ENCODE measurements at places on chromosomes 16 and 17.

DNA sequence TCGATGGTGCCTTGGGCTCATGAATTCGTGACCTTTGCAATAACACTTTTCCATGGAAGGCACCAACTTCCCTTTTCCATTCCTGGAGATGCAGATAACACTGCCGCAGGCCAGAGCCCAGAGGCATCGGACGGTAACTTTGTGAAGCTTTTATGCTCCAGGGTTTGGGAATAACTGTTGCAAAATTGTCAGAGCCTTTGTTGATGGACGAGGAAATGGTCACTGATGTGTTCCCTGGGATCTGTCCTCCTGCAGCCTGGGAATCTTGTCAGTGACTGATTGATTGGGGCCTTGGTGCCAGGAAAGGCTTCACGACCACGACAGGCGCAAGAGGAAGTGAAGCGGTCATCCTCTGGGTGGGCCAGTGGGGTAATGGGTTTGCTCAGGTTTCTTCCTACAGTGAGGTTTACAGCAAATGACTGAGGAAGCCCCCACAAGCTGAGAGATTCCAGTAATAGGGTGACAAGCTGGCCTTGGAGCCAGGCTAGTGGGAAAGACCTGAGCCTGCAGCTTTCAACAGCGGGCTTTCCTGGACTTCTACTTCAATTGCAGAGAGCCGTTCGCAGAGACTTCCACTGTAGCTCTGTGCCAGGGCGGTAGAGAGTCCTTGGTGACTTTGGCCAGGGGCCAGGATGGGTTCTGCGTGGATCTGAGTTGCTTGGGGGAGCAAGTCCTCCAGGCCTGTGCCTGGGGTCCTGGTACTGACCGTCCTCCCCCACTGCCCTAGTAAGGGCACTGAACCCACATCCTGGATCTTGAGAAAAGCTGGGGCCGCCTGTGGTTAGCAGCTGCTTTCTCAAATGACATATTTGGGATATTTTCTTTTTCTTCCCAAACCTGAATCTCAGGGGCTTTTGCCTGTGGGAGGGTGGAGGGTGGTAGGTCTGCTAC, 37.6 kb downstream of the PGS1 start:
- no peak for DNase-seq

- DNase-seq, result no peak
Observed at GRCh38 chr16:64629622-64630021, 492.2 kb downstream of the CDH11 start.

GRCh38 chr16:49575346-49576172, 202.0 kb downstream of the C16orf78 start:
- DNase-seq, result no peak

DNA sequence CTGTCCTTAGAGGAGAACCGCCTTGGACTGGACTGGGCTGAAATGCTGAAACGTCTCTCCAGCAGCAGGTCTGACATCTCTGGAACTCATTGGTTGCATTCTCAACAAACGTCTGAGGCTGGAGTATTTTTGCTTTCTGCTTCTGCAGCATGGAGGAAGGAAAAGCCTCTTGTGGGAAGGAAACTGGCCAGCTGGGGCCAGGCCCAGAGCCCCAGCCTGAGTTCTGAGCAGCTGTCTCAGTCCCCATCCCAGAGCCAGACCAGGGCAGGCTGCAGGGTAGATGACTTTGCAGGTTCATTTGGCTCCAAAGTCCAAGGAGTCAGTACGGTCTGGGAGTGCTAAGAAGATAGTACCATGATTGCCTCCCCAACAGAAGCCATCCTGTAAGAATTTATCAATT, 18.3 kb downstream of the TEKT3 start:
- no peak for DNase-seq

DNA sequence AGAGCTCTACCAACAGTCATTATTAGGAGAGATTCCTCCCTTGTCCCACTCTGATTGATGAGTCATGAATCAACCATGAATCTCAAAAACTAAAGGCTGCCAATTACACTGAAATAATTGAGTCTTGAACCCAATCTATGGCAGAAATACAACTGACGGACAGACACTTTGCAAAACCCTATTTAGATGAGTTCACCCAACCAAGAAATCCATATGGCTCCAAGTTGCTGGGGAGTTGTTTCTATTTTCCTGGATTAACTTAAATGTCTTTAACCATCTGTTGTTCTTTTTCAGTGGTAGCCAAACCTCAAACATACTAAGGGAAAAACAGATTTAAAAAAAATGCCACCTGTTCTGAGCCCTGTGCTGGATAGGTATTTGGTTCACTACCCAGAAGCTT, 151.0 kb downstream of the SHISA9 start:
- no peak for DNase-seq

- DNase-seq, result no peak
Observed at GRCh38 chr17:20092973-20093626, 83.9 kb downstream of the SPECC1 start.

Data from central memory CD8-positive, alpha-beta T cell (primary cell).